ENCODE measurements at places on chromosomes 7 and 10. TPM values are rescaled to one million over a fixed set of nuclear protein-coding genes. Genes with fewer than 3 reads are reported as not detected.

GRCh38 chr10:16436367-16436757 is 448 bp upstream of the PTER start:
- DNase-seq: no peak

DNA sequence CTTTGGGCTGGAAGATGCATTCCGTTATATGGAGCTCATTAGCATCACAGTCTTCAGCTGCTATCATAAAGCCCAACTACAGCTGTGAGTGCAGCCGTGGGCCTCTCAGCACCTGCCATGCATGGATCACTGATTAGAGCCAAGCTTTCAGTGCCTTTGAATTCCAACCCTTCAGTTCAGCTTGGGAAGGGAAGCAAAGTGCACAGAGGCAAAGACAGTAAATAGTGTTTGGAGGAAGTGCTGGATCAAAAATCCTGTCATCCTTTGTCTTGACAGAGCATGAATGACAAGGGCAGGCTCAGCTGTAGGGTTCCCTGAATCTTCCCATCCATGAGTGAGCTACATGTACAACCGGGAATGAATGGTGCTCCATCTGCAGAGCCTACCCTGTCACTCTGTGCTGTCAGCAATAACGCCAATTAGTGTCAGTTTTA is 153.7 kb downstream of the DNAJB9 start:
- no peak for DNase-seq

GRCh38 chr7:121344497-121344896 is 15.7 kb downstream of the WNT16 start:
- DNase-seq: no peak

GRCh38 chr10:66307826-66308225 is 618.0 kb upstream of the LRRTM3 start:
- no peak for DNase-seq

HOXA3 gene
- 2.4 TPM for total RNA-seq

DNA sequence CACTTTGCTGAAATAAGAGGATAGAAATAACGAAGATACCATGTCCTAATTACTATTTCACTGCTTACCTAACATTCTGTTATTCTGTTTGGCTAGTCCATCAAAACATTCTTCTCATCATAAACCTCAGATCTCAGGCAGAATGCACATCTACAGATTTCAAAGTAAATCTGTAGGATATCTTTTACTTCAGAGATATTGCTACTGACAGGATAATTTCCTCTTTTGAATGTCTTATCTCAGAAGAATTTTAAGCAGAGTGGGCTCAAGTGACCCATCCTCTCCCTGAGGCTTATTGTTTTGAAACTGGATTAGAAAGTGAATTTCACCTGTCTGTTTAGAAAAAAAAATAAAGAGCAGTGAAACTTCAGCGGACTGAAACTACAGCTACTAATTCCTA is 83.6 kb downstream of the SEMA3C start:
- DNase-seq: no peak

GRCh38 chr7:91127959-91128358 is 136.3 kb upstream of the FZD1 start:
- DNase-seq: no peak

- DNase-seq: no peak
Observed at GRCh38 chr7:81111781-81112540, 193.1 kb upstream of the SEMA3C start.

GRCh38 chr7:1007901-1008300 is 24.9 kb downstream of the CYP2W1 start:
- DNase-seq: no peak

GRCh38 chr10:78017856-78018255 is 11.5 kb downstream of the POLR3A start:
- DNase-seq: no peak

DNA sequence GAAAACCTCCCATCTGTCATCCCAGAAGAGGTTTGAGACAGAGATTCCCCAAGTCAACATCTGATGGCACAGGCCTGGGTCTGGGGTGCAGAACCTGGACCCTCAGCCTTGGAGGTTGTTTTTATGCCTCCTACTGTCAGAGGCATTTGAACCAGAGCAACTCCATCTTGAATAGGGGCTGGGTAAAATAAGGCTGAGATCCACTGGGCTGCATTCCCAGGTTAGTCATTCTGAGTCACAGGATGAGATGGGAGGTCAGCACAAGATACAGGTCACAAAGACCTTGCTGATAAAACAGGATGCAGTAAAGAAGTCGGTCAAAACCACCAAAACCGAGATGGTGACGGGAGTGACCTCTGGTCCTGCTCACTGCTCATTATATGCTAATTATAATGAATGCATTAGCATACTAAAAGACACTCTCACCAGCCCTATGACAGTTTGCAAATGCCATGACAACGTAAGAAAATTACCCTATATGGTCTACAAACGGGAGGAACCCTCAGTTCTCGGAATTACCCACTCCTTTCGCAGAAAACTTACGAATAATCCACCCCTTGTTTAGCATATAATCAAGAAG is 92.0 kb downstream of the ITGA8 start:
- peak; percentile 51 for DNase-seq

GRCh38 chr10:127578961-127579305 is 29.8 kb downstream of the NPS start:
- no peak for DNase-seq

DNA sequence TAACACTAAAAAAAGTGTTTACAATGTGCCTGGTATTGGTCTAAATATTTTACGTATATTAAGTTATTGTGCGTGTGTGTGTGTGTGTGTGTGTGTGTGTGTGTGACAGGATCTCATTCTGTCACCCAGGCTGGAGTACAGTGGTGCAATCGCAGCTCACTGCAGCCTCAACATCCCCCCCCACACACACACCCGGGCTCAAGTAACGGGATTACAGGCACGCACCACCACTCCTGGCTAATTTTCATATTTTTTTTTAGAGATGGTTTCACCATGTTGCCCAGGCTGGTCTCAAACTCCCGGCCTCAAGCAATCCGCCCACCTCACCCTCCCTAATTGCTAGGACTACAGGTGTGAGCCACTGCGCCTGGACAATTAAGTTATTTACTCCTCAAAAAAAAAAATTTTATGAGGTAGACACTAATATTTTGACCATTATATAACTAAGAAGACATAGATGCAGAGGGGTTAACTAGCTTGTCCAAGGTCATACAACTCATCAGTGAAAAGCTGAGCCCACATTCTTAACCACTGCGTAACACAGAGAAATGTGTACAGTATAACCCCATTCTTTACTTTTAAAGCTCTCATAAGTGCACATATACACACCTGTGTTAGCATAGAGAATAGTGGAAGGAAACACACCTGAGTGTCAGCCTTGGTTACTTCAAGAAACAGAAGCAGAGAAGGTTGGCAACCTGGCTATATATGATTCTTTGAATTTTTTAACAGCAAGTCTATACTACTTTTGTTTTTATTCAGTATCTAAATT is 35.0 kb downstream of the DNAJC12 start:
- DNase-seq: no peak

GRCh38 chr10:44205067-44205466 is 179.8 kb downstream of the CXCL12 start:
- DNase-seq: no peak

GRCh38 chr10:17847585-17848296 is 38.6 kb downstream of the MRC1 start:
- peak; percentile 44 for DNase-seq

DNA sequence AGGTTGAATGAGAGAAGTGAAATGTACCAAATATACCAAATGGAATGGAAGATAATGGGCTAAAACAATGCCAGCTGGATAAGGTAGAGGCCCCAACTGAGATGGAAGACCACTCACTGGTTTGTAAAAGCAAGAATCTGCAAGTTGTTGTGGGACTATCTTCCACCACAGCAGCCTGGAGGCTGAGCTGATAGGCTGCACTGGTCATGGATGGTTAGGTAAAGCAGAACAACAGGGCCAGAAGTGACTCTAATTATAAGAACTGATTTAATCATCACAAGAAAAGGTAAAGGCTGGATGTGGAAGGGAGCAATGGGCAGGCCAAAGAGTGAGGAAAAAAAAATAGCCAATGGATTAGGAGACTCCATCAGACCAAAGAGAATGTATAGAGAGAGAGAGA is 11.8 kb downstream of the TFEC start:
- no peak for DNase-seq

DNA sequence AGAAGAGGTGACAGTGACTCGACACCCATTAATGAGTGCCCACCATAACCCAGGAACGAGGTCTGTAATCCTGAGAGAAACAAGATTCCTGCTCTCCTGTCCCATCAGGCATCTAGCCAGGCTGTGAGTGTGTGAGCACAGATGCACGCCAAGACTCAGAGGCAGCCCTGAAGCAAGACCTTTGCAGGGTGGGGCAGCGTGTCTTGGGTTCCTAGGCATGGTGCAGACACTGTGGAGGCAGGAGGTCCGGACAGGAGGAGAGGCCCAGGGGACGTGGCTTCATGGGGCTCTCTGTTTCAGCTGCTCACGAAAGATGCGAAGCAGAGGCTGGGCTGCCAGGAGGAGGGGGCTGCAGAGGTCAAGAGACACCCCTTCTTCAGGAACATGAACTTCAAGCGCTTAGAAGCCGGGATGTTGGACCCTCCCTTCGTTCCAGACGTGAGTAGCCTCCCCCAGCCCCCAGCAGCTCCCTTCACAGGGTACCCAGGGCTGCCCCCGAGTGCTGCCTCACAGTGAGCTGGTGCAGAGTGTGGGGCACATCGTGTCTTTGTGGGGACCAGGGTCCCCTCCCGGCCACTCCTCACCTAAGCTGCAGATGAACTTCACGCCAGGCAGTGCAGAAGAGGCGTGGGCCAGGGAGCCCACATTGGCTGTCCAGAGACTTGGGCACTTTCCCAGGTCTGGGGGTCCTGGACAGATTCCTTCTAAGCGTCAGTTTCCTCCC is 94.5 kb downstream of the RGS10 start:
- no peak for DNase-seq

TEX47 gene
- total RNA-seq: not detected

DNA sequence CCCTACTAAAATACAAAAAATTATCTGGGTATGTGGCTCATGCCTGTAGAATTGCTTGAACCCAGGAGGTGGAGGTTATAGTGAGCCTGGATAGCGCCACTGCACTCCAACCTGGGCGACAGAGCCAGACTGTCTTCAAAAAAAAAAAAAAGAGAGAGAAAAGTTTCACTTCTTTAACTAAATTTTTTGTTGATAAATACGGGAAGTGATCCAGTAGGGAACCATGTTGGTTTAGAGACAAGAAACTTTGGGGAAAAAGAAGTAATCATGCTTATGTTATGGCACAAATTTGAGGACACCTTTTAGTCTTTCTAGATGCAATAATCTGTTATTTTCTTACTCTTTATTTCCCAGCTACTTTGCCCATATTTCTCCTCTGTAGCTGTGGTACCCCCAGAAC is 309.7 kb downstream of the TYW1 start:
- DNase-seq: no peak

SLC16A12 gene
- 0.14 TPM for total RNA-seq

- DNase-seq: peak; percentile 17
Observed at GRCh38 chr10:17179002-17179401, 22.5 kb downstream of the TRDMT1 start.

DNA sequence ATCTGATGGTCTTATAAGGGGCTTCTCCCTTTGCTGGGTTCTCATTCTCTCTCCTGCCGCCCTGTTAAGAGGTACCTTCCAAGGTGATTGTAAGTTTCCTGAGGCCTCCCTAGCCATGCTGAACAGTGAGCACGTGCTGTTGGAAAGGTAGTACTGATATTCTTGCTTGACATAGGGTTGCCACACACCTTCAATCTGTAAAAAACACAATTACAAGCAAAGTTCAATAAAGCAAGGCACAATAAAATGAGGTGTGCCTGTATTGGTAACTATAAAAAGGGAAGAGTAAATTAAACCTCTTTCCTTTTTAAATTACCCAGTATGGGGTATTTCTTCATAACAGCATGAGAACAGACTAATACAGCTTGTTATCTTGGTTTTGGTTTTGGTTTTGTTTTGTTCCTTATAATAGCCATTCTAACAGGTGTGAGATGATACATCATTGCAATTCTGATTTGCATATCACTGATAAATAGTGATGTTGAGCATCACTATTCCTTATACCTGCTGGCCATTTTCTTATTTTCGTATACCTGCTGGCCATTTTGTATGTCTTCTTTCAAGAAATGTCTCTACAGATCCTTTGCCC is 164.9 kb upstream of the TRIM24 start:
- no peak for DNase-seq

GRCh38 chr10:89063465-89063864 is 72.9 kb downstream of the FAS start:
- no peak for DNase-seq

GRCh38 chr10:30178356-30178964 is 119.1 kb upstream of the JCAD start:
- DNase-seq: no peak

GRCh38 chr7:86645225-86645608 is 1.5 kb downstream of the GRM3 start:
- DNase-seq: no peak

METTL27 gene
- 0.70 TPM for total RNA-seq

ELFN1 gene
- total RNA-seq: 1.2 TPM

ZNF853 gene
- total RNA-seq: 1.0 TPM

C10orf105 gene
- total RNA-seq: under 0.01 TPM
